Head of caudate nucleus (tissue), 42 donors: ENCODE measurements at places on chromosomes 6 and 20.

DNA sequence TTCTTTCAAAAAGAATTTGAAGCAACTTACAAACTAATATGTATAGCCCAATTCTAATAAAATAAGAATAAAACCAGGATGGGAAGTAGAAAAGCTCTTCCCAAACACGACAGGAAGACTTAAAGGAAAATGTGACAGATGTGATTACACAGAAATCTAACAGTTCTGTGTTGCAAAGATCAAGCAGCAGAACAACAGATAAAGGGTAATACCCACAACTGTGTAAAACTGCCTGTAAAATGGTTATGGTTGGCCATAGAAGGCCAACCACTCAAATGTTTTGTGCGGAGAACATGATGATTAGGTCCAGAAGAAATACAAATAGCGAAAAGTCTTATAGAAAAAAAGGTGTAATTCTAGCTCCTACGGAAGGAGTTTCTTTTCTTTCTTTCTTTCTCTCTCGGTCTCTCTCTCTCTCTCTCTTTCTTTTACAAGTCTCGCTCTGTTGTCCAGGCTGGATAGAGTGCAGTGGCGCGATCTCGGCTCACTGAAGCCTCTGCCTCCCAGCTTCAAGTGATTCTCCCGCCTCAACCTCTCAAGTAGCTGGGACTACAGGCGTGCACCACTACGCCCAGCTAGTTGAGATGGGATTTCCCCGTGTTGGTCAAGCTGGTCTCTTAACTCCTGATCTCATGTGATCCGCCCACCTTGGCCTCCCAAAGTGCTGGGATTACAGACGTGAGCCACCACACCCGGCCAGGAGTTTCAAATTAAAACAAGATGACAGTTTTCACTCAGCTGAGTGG, 128.5 kb downstream of the QRSL1 start:
- no peak for DNase-seq

GRCh38 chr20:1906361-1907051, 11.3 kb downstream of the SIRPA start:
- no peak for DNase-seq

DNA sequence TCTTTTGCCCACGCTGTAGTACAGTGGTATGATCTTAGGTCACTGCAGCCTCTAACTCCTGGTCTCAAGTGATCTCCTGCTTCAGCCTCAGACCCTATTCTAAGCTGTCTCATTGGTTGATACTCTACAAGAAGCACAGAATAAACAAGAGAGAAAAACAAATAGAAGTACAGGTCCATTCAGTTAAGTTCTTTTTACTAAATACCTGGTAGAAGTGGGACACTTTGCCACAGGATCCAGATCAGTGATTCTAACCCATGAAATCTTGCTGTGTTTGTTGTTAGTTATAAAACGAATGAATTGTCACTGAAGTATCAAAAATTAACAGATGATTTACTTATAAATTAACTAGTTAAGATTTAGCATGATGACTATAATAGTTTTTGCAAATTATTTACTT, 76.7 kb downstream of the SCAND1 start:
- DNase-seq = no peak

- DNase-seq = peak; percentile 17
These were observed 15.0 kb downstream of the ZNF217 start for GRCh38 chr20:53578492-53579222.

- DNase-seq = no peak
These were observed 59.7 kb upstream of the TMEM181 start for GRCh38 chr6:158500016-158500735.

GRCh38 chr20:3251806-3252205, 12.8 kb upstream of the SLC4A11 start:
- DNase-seq = peak; percentile 51

DNA sequence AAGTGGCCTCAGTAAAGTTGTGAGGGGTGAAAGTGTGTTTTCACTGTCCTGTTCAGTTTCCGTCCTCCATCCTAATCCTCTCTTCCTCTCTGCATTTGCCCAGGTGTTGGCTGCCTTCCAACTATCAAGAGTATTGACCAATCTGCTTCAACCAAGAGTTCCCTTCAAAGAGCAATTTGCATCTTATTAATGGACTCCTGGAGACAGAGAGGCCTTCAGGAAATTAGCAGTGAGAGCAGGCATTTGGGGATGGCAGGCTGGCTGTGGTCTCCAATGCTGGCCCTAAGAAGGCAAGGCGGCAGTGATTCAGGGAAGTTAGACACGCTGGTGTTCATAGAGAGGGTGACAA, 77.2 kb downstream of the GPR6 start:
- DNase-seq = no peak

- DNase-seq = no peak
These were observed 245 bp downstream of the SRC start for GRCh38 chr20:37346236-37346534.

- DNase-seq = no peak
These were observed 18.6 kb downstream of the HMGCLL1 start for GRCh38 chr6:55560290-55560885.
